ENCODE measurements at places on chromosomes 12 and 14.

DNA sequence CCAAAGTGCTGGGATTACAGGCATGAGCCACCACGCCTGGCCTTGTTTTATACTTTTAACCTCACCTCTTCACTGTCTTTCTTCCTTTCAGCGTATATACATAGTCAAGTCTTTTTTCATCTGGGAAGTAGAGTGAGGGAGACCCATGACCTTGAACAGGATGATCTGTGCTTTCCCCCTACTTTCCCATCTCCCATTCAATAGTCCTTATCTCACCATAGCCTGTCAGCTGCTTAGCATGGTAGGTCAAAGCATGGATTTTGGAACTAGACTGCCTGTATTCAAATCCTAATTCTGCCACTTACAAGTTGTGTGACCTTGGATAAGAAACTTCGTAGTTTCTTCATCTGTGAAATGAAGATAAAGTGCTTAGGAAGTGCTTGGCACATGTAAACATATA lies 96.4 kb upstream of the MON2 start:
- DNase-seq: no peak

- no peak for DNase-seq
Observed at GRCh38 chr14:93989939-93990338, 7.2 kb upstream of the CCDC197 start.

- no peak for DNase-seq
Observed at GRCh38 chr14:58082491-58083098, 69.4 kb downstream of the ARMH4 start.

DNA sequence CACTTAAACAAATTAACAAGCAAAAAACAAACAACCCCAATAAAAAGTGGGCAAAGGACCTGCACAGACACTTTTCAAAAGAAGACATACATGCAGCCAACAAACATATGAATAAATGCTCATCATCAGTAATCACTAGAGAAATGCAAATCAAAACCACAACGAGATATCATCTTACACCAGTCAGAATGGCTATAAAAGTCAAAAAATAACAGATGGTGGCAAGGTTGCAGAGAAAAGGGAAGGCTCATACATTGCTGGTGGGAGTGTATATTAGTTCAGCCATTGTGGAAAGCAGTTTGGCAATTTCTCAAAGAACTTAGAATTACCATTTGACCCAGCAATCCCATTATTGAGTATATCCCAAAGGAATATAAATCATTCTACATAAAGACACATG lies 34.6 kb upstream of the NT5DC3 start:
- no peak for DNase-seq

GRCh38 chr14:106605548-106606448 lies 1079.4 kb downstream of the TMEM121 start:
- peak; percentile 63 for DNase-seq

DNA sequence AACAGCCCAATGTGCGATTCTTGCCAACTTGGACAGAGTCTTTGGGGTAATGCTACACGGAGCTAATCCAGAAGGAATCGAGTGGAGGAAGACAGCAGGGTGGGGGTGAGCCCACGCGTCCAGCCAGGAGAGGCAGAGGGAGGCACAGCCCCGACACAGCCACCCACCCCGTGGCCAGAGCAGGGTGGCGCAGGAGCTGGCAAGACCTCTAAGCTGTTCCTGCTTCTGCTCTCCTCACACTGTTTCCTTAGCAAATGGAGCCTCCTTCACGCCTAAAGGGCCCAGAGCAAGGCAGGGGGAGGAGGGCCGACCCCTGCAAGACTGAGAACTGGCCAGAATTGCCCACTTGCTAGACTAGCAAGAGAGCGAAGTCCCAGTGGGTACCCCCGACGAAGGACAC lies 91.5 kb downstream of the FBXL14 start:
- no peak for DNase-seq

- no peak for DNase-seq
Observed at GRCh38 chr14:73752297-73752992, 38.3 kb upstream of the PNMA1 start.

DNA sequence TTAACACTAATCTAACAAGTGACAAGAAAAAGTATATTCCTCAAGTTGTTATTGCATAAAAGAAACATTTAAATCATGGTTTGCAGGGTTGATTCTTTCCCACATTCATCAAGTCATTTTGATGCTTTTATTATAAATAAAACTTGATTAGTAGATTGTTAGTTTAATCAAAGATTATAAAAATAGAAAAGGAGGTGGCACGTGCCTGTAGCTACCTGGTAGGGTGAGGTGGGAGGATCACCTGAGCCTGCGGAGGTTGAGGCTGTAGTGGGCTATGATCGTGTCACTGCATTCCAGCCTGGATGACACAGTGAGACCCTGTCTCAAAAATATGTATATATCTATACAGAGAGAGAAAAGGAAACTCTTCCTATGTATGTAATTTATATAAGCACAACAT lies 433.2 kb upstream of the RGS6 start:
- no peak for DNase-seq

- DNase-seq: no peak
Observed at GRCh38 chr14:44369401-44370123, 137.5 kb downstream of the FSCB start.

GRCh38 chr14:68270342-68270741 lies 450.8 kb downstream of the RAD51B start:
- no peak for DNase-seq

- no peak for DNase-seq
Observed at GRCh38 chr12:48671231-48671856, 10.7 kb downstream of the KANSL2 start.

GRCh38 chr12:48366131-48366530 lies 15.4 kb upstream of the ZNF641 start:
- DNase-seq: no peak

GRCh38 chr12:109170324-109170723 lies 53.9 kb downstream of the ACACB start:
- DNase-seq: no peak

- no peak for DNase-seq
Observed at GRCh38 chr12:22993609-22994315, 368.8 kb downstream of the ETNK1 start.

DNA sequence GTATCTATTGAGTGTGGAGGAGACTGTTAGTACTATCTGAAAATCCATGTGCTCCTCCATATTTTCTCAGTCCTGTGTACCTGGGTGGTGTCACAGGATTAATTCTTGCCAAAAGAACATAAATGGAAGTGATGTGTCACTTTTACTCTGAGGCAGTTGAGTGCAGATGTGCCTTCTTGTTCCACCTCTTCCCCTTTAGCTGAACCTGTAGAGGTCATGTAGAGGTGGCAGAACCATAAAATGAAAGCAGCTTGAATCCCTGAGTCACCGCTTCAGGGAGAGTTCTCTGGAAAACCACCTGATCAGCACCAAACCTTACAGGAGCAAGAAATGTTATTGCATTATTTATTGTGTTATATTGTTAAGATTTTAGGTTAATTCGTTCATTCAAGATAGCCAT lies 14.7 kb upstream of the SLC25A3 start:
- DNase-seq: no peak

GRCh38 chr14:99630202-99630601 lies 14.7 kb upstream of the HHIPL1 start:
- DNase-seq: no peak

DNA sequence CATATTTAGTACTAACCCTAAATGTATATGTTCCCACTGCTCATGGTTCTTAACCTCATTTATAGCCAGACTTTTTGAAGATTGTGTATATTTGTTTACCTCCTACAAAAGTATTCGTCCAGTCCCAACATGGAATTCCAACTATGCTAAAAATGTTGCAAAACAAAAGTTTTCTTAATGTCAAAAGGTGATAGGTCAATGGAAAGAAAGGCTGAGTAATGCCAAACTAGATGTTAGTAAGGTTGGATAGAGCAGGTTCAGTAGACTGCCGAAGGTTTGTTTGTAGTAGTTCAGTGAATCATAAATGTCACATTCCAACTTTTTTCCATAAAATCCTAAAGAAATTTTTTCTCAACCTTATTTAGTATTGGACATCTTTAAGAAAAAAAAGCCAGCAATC lies 874.5 kb downstream of the FLRT2 start:
- DNase-seq: no peak

- DNase-seq: no peak
Observed at GRCh38 chr12:6416596-6416995, 28.2 kb upstream of the CD27 start.

- DNase-seq: no peak
Observed at GRCh38 chr12:39830171-39830570, 210.6 kb upstream of the ABCD2 start.

DNA sequence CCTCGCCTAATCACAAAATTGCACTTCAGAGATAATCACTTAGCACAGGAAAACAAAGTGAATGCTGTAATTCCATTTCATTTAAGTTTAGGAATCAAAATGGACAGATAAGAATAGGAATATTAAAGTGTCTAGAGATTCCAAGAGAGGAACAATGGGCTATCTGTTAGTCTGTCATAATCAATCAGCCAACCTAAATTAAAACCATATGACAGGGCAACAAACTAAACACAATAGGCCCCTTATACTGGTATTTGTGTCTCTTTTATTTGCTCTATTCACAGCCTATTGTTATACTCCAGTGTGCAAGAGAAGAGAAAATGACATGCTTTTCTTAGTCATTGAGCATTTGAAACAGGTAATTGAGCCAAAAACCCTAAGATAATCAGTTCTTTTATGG lies 259.4 kb downstream of the PRKD1 start:
- DNase-seq: no peak

GRCh38 chr12:94980577-94980976 lies 22.9 kb downstream of the NDUFA12 start:
- no peak for DNase-seq

GRCh38 chr14:24441904-24442239 lies 704 bp downstream of the SDR39U1 start:
- DNase-seq: no peak

DNA sequence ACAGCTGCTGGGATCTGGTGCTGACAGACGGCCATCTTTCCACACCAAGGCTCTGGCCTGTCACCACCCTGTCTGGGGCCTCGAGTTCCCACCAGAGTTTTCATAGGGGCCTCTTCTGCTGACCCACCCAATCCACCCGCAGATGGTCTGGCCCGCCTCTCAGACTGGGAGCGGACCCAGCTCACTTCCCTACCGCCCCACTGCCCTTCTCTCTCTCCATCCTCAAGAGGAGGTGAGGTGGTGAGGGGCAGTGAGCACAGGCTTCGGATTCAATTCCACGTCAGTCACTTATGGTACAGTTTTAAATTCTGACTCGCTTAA lies 12.3 kb upstream of the RPS6KL1 start:
- DNase-seq: no peak

- no peak for DNase-seq
Observed at GRCh38 chr12:24565300-24565699, 383.6 kb downstream of the BCAT1 start.

DNA sequence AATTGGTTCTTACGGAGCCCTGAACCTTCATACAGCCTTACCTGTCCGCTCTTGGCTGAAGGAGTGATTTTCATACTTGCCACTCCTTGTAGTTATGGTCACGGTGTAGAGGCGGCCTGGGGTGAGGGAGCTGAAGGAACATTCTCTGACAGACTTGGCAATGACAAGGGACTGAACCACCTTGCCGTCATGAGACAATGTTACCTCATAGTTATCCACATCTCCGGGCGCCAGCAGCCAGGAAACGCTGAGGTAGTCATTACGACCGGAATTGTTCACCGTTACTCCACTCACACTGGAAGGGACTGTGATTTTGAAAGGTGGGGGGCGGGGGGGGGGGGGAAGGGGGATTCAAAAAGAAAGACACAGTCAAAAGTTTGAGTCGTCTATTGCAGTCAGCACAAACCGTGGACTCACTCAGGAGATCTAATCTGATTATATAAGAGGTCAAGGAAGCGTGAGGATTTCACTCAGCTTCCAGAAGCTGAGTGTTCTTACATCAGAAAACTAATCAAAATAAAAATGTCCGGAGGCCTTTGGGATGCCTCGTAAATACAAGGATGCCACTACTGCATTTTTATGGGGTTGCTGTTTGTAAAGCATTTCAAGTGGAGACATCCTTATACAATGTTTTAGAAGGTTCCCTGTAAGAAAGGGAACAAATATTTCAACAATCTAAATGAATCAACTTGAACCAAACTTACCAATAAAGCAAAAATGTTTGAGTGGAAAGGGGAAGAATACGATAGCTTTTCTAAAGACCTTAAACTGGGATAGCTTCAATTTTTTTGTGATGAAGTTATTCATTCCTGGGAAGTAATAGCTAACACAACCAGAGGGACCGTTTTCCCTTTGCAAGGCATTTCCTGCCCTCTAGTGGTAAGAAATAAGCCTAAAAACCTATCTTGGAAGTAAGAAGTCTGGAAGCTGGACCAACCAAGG lies 60.6 kb downstream of the PTPRB start:
- no peak for DNase-seq

DNA sequence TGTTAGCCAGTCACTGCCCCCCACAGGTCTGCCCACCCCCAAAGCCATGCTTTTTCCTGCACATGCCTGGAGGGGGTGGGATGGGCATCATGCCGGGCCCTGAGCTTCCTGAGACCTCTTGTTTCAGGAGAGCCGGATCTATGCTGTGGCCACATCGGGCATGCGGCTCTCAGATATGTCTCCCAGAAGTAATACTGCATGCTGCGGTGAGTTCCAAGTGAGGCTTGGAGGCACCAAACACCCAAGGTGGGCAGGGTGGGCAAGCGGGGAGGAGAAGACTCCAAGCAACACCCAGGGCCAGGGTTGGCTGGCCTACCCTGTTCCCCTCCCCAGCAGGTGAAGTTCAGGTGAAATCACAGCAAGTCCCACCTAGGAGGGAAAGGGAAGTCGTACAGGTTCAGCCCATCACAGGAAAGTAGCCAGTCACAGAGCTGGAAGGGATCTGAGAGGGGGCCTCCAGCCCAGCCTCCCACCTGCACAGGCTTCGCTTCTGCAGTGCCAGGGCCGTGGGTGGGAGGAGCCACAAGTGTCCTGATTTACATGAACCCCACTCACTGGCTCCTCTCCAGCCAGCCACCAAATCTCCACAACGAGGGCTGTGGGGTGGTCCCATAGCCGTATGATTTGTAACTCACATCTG lies 30.9 kb downstream of the PIGH start:
- no peak for DNase-seq

GRCh38 chr12:2999265-2999841 lies 40.2 kb downstream of the TEAD4 start:
- DNase-seq: no peak

DNA sequence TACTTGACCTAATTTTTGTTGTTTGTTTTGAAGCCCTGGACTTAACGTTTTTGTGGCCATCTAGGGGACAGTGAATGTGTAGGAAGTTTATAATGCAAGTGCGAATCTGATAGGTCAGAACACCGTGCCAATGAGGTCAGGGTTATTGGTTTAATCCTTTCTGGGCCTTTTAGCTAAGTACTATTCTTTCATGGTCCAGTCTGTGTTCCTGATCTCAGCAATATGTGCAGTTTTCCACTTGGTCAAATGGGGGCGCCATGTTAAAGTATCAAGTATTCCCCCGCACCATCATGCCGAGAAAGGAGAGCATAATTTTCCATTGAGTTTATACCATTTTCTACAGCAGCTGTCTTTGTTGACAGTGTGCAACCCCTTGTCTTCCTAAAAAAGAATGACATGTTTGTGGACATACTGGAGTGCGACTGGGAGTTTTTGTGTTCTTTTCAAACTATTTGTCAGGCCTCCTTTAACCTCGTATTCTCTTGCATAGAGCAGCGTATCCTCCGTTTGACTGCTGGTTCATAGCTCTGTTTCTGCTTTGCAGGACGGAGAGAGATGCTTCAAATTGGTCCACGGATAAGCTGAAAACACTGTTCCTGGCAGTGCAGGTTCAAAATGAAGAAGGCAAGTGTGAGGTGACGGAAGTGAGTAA lies 1.3 kb downstream of the AHSA1 start:
- peak; percentile 17 for DNase-seq

All from stimulated activated CD8-positive, alpha-beta memory T cell treated with anti-CD3 and anti-CD28 coated beads, Interleukin-12 subunit alpha, Interleukin-12 subunit beta, amount 100 ng/mL, for 4 hours (primary cell).